ENCODE measurements at places on chromosomes 1 and 21.
A peak's percentile ranks its signal among the peaks of the same experiment; 100 is the strongest.

DNA sequence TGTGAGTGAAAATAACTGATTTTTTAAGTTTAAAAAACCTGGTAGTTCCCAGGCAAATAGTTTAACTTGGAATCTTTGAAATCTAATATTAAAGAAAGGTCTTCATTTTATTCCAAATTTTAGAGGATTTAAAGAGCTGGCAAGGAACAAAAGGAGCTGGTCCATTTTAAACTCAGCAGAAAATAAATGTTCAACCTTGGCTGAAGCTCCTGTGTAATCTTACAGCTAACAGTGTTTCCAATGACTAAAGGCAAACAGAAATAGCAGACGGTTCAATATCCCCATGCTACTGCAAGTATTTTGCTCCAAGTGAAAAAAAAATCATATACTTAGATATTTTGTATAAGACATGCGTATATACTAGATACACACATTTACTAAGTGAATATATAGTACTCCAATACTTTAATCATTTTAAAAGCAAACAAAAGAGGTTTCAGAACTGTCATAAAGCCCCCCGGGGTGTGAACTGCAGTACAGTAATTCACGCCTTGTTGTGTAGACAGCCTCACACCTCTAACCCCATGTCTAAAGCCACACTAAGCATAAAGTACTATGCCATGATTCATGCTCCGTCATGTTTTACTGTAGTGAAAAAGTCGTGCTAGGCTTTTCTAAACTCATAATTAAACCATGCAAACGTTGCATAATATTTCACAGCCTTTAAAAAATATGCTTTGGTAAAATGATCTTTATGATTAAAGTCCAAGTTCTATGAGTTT lies 132.2 kb downstream of the CLIC6 start:
- DNase-seq = no peak

GRCh38 chr1:12622506-12622905 lies 4.5 kb upstream of the DHRS3 start:
- DNase-seq = no peak

DNA sequence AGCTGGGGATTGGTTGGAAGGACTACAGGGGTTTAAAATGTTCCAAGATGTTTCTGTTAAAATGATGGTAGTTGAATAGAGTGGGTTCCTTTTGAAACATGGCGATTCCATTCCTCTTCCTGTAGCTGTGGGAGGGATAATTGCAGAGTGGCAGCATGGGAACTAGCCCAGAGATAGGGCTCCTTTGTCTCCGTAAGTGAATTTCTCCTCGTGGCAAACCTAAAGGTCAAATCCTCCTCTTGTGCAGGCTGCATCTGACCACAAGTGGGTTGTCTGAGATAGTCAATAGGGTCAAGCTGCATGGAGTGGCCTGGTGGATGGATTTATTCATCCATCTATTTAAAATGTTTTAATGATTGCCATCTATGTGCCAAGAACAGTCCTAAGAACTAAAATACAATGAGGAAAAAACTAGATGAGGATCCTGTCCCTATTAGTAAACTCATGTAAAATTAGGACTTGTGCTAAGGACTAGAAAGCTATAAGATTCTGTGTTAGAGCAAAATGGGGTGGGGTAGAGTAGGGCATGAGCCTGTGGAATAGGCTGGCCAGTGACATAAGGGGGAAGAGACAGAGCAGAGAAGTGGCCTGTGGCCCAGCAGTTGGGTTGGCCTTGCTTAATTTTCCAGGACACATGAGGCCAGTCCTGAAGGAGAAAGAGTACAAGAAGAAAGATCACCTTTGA lies 89.1 kb upstream of the IVNS1ABP start:
- DNase-seq = no peak

GRCh38 chr1:210394281-210394821 lies 65.6 kb downstream of the HHAT start:
- no peak for DNase-seq

- DNase-seq = peak; percentile 64
These were observed 41.0 kb upstream of the LIN9 start for GRCh38 chr1:226349801-226350518.

DNA sequence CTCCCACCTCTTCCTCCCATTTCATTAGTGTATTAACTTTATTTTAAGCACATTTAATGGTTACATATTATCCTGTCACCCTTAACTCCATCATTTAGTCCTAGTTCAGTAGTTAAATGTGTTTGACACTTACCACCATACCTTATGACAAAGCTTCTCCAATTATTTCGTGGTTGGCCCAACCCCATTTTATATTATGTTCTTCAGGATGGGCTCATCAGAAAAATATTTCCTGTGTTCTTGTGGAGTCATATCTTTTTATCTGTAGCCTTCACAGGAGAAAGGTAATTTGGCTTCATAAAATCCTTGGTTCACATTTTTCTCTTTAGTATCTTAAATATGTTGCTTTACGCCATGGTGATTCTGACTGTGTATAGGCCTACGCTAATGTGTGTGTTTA lies 142.3 kb upstream of the COL6A1 start:
- DNase-seq = no peak

DNA sequence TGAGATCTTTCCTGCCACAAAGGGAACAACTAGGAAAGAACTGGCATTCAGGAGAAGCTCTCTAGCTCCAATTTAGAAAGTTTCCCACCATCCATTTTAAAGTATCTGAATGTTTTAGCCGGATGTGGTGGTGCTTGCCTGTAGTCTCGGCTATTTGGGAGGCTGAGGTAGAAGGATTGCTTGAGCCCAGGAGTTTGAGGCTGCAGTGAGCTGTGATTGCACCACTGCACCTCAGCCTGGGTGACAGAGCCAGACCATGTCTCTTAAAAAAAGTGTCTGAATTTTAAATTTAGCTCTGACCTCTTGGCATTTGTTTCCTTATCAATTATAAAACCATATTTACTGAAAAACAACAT lies 67.2 kb downstream of the RPAP2 start:
- DNase-seq = no peak

GRCh38 chr21:43193088-43193650 lies 24.4 kb downstream of the CRYAA start:
- DNase-seq = no peak

DNA sequence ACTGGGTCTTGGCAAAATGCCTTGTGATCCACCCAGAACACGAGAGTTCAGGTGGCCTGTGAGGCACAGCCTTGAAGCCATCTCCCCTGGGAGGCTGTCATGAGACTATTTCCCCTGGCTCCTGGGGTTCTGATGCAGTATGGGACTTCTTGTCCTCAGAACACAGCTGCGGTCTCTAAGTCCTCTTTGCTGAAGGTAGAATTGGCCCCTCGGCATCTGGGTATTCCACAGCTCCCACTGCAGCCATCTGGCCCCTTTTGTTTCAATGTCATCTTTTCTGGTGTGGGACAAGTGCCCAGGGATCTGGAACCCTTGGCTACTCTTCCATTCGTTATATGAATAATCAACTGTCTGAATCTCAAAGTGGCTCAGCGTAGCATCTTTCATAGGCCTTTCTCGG lies 17.0 kb upstream of the LY9 start:
- DNase-seq = no peak

DNA sequence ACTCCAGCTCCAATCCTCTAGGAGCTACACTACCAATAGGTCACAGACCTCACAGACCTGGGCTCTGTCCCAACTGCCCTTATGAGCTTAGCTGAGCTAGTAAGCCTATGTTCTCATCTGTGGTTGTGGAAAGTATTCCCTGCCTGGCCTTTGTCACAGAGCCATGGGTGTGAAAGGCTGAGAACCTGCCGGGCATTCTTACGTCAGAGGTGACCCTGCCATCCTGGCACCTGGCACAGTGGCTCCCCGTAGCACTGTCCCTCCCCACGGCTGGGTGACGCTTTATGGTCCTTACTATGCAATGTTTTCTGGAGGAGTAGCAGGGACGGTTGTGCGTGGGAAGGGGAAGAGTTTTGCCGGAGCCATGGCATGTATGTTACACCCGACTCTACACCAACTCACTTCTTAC lies 3.5 kb downstream of the TNFRSF1B start:
- no peak for DNase-seq

- no peak for DNase-seq
These were observed 43.3 kb downstream of the POU2F1 start for GRCh38 chr1:167263819-167264464.

GRCh38 chr1:58584082-58584895 lies 7.2 kb upstream of the TACSTD2 start:
- peak; percentile 47 for DNase-seq

DNA sequence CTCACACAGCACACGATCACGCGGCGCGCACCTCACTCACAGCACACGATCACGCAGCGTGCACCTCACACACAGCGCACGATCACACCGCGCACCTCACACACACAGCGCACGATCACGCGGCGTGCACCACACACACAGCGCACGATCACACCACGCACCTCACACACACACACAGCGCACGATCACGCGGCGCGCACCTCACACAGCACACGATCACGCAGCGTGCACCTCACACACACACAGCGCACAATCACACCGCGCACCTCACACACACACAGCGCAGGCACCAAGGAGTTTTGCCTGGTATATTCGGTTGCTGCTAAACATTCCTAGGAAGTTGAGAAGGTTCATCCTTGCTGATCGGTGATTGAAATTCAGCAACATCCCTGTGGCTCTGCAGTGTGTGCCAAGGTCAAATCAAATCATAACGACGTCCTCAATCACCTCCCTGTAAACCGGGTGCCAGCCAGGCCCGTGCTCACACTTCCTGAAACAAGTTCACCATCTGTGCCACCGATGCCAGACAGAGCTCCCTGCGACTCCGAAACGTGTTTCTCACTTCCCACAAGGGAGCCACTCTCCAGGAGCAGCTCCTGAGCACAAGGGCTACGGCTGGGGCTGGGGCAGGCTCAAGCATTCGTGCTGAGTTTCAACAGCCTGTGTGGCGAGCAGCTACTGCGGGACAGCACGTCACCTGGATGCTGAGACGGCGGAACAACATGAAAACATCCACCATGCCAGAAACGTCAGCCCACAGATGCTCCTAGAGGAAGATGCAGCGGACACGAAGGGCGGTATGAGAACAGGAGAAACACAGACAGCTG lies 30.2 kb downstream of the WDR4 start:
- DNase-seq = no peak

DNA sequence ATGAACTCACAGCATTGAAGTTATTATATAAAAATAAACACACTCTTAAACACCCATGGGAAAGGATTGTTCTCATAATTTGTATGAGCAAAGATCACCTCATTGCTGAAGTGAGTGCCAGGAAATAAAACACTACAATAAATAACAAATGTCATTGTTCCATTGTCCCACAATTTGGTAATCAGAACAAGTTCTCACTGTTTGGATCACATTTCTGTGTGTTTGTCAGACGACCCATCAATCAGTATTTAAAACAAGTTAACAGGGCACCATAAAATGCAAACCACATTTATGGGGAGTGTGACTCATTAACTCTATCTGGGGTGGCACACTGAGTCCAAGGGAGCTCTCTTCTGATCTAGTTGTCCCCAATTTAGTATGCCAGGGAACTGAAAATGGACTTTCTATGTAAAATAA lies 124.5 kb downstream of the PTPRC start:
- no peak for DNase-seq

GRCh38 chr1:180117764-180118116 lies 36.9 kb upstream of the QSOX1 start:
- no peak for DNase-seq

- DNase-seq = no peak
These were observed 1.3 kb upstream of the ZBTB7B start for GRCh38 chr1:155001425-155001674.

DNA sequence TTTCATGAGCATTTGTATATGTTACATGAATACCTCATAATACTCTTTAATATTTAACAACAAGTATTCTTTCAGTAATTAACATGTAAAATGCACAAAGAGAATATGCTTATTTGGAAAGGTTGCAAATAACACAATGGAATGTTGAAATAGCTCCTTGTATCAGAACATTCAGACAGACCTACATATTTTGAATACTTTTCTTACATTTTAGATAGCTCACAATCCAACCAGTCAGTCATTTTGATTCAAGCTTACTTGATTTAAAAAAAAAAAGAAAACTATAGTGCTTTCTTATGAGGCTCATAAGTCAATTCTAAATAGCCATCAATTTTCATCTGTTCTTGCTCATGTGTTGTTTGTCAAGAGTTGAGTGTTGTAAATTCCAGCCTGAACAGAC lies 518.8 kb downstream of the ADGRL2 start:
- DNase-seq = no peak

DNA sequence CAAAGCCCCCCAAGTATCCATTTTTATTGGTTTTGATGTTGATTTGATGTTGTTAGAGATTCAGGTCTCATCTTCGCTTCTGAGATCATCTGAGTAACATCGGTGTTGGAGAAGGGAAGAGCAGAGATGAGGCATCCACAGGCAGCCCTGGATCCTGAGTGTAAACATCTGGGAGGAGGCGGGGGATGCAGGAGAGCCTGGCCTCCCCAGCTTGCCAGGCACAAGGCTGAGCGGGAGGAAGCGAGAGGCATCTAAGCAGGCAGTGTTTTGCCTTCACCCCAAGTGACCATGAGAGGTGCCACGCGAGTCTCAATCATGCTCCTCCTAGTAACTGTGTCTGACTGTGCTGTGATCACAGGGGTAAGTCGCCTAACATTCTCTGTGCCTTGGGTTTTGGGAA lies at the start of gene PROK1:
Gene PROK1 (plus strand): TSS at position 221 of the 400 bp plus-strand sequence. CDS start 68 bp downstream, at position 289.
- DNase-seq = no peak

DNA sequence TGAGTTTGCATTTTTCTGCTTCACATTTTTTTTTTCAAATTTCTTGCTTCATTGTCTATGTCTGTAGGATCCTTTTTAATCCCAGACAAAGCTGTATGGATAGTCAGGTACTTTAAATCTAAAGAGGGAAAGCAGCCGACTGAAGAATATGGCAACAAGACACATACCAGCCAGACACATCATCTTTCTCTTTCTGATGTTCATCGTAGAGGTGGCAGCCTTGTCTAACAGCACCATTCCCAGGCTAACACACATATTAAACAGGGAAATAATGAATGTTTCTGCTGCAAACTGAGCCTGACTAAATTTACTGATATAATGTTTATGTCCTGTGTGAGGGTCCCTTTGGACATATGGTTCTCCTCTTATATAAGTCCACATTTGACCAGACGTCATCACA lies 3.7 kb upstream of the TEKT2 start:
- DNase-seq = no peak

DNA sequence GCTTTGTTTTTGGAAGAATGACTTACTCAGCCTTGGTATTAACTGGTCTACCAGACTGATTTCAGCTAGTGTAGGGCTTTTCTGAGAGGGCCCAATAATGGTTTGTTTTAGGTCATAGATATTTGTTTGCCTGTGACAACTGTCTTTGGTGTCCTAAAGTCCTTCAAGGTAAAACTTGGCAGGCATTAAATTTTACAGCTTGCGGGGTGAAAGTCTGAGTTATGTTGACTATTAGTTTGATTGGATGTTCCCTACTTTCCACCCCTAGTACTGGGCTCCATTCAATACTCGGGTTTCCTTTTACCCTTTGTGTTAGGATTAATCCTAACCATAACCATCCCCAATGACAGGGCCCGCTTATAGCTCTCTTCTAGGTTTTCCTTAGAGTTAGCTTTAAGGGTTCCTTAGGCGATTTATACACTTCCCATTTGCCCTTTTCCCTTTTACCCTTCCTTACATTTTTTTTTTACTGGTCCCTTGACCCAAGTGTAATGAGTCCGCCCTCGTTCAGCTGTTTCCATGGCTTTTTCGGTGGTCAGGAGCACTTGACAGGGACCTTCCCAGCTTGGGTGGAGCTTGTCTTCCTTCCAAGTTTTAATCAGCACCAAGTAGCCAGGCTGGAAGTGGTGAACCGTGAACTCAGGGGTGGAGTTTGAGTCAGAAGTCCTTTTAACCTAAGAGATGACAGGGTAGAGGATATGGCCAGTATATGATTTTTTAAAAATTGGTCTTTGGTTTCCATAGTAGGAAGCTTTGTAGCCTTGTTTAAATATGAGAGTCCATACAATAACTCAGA lies 28.5 kb upstream of the LCE5A start:
- DNase-seq = no peak

- no peak for DNase-seq
These were observed 98.0 kb downstream of the WDR4 start for GRCh38 chr21:42781150-42781970.
